ENCODE measurements at places on chromosomes 4 and X.

GRCh38 chr4:98677799-98678198 is 19.4 kb upstream of the TSPAN5 start:
- no peak for DNase-seq

GRCh38 chr4:182880387-182881356 is 36.5 kb downstream of the DCTD start:
- no peak for DNase-seq

DNA sequence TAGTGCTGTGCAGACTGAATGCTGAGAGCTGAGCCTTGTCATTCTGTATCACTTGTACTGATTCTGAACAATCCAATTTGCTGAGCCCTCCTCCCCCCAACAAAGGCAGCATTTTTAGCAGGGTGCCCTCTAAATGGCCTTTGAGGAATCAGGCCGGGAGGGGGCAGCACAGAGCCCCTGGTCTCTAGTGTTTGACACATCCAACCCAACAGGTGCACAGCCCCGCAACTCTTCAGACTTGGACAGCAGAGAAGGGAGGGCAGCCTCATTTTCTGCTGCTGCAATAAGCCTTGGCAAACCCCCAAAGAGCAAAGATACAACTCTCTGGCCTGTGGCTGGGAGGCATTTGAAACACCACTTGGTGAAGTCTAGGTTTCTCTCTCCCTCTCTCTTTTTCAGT is 3.4 kb downstream of the ATP1B4 start:
- DNase-seq, result peak; percentile 33

DNA sequence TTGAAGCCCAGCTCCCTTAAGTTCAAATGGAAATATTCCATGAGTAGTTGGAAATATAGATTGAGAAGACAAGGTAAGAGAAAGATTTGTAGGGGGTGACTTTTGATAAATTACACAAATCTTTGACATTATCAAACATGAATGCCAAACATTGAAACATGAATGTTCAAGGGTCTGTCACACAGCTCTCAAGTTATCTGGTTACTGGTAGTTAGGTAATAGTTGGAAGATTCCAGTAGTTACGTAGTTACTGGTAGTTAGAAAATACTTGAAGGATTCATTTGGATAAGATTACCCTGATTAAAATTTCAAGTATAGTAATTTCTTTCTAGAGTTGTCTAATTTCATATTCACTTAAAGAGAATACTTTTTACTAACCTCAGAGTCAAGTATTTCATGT is 20.7 kb downstream of the KIAA0232 start:
- DNase-seq, result no peak

GRCh38 chr4:128385683-128386304 is 98.2 kb upstream of the PGRMC2 start:
- no peak for DNase-seq

- no peak for DNase-seq
Observed at GRCh38 chr4:8090312-8090711, 68.3 kb downstream of the ABLIM2 start.

- DNase-seq, result no peak
Observed at GRCh38 chr4:144906181-144906925, 191.6 kb downstream of the ANAPC10 start.

GRCh38 chr4:174117445-174117844 is 166.0 kb downstream of the FBXO8 start:
- no peak for DNase-seq

- no peak for DNase-seq
Observed at GRCh38 chr4:119207051-119207450, 5.5 kb upstream of the USP53 start.

- DNase-seq, result no peak
Observed at GRCh38 chr4:25090516-25090915, 59.8 kb upstream of the LGI2 start.

GRCh38 chr4:159777689-159778088 is 674.8 kb downstream of the RAPGEF2 start:
- DNase-seq, result no peak

DNA sequence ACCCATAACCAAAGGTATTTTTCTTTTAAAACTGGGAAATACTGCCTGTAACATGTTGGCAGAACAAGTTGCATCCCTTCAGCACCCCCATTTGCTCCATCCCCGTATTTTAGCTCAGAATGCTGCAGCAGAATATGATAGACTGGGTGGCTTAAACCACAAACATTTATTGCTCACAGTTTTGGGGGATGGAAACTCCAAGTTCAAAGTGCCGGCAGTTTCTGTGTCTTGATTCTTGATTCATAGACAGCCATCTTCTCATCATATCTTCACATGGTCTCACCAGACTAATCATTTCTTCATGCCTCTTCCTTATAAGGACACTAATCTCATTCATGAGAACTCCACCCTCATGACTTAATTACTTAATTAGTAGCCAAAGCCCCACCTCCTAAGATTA is 10.5 kb upstream of the INPP4B start:
- DNase-seq, result no peak

DNA sequence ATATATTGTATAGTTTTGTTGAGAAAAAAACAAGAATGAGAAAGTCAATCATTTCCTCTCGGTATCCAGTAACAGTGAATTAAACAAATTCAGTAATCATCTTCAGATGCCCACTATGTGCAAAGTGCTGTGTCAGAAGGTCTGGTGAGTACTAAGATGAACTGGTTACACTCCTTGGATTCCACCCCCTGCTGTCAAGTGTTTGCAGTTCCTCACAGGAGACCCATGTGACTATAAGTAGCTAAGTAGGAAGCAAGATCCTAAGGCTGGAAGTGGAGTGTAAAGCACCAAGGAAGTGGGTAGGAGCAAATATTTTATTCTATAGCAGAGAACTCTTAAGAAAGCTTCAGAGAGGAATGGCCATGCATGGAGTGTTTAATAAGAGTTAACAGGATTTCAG is 73.6 kb downstream of the SNX25 start:
- no peak for DNase-seq

- no peak for DNase-seq
Observed at GRCh38 chrX:148070504-148070877, 89.4 kb downstream of the FMR1NB start.

DNA sequence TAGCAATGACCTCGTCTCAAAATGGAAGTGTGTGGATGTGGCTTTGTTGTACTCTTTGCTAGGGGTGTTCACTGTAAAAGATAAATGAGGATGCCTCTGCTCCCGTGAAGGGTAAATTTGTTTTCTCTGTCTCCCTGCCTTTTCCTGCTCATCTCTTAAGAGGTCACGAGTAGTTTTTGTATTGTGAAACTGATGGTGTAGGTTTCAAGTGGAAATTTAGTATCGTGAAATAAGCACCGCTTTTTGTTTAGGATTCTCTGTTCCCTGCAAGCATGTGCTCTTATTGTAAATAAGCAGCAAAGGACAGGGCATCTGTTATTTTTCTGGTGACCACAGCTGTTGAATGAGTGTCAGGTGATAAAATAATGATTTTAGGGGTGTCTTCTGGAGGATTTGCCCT is 104.6 kb downstream of the PHEX start:
- DNase-seq, result no peak

DNA sequence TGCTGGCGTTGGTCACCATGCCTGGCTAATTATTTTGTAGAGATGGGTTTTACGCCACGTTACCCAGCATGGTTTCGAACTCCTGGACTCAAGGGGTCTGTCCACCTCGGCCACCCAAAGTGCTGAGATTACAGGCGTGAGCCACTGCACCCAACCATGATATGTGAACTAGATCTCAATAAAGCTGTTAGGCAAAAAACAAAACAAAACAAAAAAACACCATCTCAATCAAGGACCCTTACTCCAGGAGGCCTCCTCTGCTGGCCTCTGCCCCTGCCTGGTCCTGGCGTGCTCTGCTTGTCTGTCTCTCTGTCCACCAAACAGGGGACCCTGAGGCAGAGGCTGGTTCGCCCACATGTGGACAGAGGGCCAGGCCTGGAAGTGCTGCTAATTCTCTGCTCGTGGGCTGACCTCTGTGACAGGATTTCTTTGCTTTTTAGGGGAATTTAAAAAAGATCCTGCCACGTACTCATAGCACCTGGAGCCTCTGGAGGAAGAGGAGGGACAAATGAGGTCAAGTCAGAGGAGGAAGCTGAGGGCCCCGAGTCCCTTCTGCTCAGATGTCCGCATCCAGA is 32.7 kb upstream of the WFS1 start:
- no peak for DNase-seq

GRCh38 chr4:9916937-9917336 is 104.4 kb downstream of the SLC2A9 start:
- DNase-seq, result no peak

GRCh38 chr4:7630568-7631287 is 196.0 kb upstream of the PSAPL1 start:
- no peak for DNase-seq

GRCh38 chr4:56748271-56748670 is 67.2 kb upstream of the HOPX start:
- DNase-seq, result no peak

DNA sequence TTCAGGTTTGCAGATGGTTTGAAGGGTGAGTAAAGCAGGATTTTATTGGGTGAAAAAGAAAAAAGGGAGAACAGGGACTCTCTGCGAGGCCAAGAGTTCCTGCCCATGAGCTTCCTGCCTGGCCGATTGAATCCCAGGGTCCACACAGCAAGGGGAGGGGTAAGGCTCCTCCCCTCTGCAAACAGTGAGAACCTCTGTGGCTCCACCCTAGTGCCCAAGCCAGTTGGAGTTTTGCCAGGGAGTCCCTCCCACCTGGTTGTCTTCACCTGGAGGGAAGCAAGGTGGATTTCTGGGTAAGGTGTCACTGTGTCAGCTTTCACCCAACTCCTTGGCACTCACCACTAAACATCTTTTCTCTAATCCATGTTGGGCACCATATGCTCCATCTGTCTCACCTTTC is 70.9 kb downstream of the PDHA2 start:
- DNase-seq, result no peak

- DNase-seq, result no peak
Observed at GRCh38 chrX:39996536-39996935, 101.2 kb downstream of the BCOR start.

GRCh38 chrX:41275661-41276609 is 58.0 kb upstream of the DDX3X start:
- DNase-seq, result peak; percentile 20

DNA sequence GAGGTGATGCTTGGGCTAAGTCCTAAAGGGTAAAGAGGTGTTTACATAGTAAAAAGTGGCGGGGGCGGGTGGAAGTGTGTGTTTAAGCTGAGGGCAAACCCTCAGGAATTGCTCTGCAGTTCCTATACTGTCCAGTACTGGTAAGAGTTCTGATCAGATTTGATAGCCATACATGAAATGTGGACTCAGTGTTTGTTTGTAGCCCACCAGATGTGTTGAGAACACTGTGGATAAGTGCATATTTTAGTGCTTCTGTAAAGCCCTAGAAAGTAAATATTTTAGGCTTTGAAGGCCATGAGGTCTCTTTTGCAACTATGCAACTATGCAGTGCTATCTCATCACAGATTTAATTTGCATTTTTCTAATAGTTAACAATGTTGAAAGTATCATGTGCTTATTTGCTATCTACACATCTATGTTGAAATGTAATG is 80.7 kb upstream of the EOLA2 start:
- DNase-seq, result no peak

DNA sequence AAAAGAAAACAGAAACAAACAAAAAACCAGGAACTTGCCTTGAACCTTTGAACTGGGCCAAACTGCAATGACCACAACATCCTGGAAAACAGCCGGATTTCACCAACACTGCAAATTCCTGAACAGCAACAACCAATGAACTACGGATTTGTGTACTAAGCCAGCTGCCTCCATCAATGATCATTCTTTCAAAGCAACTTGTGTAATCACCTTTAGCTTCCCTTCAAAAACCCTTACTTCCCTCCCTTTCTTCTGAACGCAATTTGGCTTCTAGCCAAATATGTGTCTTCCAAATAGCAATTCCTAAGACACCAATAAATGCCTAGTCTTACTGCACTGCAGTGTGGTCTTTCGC is 98.5 kb upstream of the FAM47C start:
- DNase-seq, result no peak

DNA sequence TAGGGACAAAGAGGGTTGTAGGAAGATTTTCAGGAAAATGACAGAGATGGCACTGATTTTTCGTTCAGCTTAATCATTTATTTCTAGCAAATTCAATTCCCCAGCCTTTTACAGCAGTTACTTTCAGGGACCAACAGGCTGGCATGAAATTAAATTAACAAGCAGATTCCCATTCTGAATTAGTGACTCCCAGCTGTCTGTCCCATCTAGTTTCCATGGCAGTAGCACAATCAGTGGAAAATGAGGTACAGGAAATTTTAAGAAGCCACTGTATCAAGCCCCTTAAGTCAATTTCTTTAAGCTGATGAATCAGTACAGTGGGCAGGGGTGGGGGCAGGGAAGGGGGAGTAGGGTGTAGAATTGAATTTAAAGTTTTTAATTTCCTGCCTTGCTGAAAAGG is 121.1 kb upstream of the TEX13C start:
- DNase-seq, result no peak

DNA sequence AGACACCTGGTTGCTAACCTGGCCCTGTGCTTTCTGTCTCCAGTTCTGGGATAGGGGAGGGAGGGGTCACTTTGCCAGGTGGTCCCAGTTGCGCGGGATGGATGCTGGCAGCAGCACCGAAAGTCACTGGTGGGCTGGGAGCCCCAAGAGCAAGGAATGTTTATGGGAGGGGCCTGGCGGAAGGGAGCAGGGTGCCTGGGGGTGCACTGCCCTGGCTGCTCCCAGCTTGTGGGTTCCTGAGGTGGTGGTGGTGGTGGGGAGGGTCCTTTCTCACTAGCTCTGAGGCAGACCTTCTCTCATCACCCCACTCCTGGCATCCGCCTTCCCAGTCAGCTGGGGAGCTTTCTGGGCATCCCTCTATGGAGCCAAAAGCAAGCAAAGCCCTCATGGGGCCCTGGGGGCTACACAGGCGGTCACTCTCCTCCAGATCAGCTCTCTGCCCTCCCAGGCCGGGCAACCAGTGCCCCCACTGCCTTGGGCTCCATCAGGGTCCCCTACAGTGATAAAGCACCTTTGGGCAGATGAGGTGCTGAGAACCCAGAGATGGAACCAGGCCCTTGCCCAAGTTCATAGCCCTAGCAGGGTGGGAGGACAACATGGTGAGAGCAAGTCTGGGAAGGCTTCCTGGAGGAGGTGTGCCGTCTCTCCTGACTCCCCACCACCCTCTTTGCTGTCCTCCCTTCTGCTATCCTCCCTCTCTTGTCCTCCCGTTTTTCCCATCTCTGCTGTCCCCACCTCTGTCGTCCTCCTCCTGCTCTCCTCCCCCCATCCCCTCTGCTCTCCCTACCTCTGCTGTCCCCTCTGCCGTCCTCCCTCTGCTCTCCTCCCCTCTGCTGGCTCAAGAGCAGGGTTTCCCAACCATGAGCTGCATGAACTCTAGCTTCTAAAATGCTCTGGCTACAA is 16.0 kb downstream of the FGFR3 start:
- DNase-seq, result no peak

GRCh38 chr4:85005865-85006377 is 39.4 kb upstream of the WDFY3 start:
- DNase-seq, result no peak
